Fibroblast of skin of left quadriceps (primary cell): ENCODE measurements at places on chromosomes 7 and 10.

DNA sequence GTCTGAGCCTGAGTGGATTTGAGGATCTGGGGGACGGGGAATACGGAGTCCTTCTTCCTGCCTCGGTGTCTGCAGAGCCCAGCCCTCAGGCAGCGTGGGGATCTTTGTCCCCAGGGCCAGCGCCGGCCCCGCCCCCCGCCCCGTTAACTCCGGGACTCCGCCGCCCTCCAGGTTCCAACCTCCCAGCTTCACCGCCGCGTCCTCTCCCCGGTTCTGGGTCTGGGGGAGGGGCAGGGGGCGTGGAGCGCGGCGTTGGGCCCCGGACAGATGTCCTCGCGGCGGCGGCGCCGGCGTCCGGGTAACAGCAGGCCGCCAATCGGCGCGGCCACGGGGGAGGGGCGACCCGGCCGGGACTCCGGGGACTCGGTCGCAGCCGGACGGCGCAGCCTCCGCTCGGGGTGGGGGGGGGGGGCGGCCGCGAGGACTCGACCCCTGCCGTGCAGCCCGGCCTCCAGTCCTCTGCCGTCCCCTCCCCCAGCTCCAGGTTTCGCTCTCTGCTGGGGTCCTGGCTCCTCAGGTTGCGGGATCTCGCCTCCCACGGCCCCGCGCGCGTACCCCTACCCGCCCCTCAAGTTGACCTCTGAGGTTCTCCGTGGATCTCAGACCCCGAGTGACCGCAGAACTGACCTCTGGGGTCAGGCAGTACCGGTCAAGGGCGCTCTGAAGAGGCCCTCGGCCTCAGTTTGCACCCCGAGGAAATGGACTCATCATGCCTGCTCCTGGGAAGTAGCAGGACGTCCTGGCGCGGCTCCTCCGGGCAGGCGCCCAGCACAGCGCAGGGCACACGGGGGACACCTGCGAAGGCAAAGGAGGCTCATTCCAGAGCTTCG is 2.3 kb upstream of the ELFN1 start:
- DNase-seq, result no peak

- DNase-seq, result no peak
Measured at GRCh38 chr10:102633287-102633686, 11.0 kb upstream of the TRIM8 start.

DNA sequence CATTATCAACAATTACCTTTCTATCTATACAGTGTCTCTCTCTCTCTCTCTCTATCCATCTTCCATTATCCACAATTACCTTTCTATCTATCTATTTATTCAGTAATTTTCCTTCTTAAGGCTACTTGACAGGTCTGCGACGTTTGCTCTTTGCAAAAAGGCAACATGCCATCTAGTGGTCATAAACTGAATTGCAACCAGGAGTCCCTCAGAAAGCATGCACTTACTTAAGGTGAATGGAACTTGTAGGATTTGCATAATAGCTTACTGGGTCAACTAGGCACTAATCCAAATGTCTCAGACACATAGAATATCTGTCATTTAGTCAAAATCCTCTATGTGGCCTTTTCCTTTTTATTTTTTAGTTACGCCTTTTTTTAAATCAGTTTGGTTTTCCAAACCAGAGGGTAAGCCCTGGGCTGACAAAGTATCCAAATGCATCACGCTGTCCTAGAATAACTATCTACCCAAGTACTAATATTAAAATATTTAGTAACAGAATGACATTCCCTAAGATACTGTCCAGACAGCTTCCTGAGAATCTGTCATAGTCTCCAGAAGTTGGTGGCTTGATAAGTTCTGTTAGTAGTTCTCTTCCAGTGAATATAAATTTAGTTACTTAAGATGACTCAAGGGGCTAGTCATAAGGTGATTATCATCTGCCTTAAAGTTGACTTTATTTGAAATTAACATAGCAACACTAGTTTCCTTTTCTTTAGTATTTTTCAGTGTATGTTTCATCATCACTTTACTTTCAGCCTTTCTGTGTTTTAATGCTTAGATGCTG is 208.3 kb downstream of the PPP1R3A start:
- DNase-seq, result peak; percentile 54

- no peak for DNase-seq
Measured at GRCh38 chr7:95989301-95989700, 216.9 kb downstream of the DYNC1I1 start.

DNA sequence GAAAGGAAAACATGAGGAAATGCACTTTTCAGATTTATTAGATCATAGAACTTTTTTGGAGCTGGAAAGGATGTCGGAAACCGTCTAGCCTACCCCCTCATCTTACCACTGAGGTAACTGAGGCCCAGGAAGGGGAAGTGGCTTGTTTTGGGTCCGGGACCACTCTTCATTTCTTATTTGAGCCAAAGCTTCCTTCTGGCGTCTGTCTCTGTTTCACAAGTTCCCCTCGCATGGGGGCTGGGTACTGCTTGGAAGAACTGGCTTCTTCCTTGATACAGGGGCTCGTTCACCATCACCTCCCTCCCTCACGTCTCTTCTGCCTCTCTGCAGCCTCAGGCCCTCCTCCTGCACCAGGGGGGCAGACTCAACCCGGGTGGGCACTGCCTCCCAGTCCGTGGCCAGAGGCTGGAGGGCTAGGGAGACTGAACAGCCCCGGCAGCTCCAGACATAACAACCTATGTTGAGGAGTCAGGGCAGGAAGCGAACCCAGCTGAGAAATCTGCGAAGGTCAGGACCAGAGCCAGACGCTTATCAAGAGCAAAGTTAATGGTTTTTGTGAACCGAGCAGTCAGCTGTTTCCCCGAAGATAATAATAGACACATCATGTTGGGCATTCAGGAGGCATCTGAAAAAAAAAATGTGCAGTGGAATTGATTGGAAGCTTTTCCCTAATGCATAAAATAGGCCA is 12.9 kb downstream of the HTRA1 start:
- DNase-seq, result no peak

- DNase-seq, result no peak
Measured at GRCh38 chr10:26544932-26545331, 106.8 kb downstream of the APBB1IP start.

GRCh38 chr10:110664483-110665420 is 20.6 kb downstream of the RBM20 start:
- DNase-seq, result peak; percentile 77

DNA sequence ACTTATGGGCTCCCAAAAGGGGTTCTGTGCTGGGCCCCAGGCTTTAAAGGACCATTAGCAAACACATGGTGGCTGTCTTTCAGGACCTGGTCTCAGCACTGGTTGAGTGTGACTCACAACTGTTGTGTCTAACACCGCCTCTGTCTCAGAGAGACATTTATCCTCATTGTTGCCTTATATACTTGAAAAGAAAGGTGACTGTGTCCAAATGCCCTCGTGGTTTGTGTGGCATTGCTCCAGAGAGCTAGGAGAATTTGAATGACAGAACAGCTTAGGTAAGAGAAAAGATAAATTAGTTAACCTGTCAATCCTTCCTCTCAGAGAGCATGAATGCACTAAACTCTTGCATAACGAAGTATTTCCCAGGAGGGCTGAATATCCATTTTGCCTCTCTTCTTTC is 14.5 kb upstream of the FAM13C start:
- DNase-seq, result no peak

DNA sequence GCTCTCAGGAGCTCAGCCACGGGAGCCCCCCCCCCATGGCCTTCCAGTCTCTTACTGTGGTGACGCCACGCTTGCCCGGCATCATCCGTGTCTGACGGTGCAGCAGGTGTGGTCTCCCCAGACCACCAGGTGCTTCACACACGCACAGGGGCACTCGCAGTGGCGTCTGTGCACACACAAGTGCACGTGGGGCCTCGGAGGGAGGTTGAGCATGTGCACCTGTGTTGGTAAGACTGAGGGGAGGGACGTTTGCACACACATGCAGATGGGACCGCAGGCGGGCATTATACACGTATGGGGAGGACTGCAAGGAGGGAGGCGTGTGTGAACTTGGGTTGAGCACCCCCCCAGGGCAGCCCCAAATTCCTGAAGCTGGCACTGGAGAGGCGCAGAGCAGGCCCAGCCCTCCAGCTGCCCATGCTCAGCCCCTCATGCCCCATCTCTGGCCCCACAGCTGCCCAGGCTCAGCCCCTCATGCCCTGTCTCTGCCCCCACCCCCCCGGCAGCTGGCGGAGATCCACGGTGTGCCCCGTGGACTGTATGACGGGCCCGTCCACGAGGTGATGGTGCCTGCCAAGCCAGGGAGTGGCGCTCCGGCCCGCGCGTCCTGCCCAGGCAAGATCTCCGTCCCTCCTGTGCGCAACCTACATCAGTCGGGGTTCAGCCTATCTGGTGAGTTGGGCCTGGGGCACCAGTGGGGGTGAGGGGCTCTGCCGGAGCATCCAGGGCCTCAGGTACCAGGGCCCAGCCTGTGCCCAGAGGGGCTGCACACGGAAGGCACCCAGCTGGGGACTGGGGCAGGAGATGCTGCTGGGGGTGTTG is 16.7 kb downstream of the DPYSL4 start:
- DNase-seq, result no peak

DNA sequence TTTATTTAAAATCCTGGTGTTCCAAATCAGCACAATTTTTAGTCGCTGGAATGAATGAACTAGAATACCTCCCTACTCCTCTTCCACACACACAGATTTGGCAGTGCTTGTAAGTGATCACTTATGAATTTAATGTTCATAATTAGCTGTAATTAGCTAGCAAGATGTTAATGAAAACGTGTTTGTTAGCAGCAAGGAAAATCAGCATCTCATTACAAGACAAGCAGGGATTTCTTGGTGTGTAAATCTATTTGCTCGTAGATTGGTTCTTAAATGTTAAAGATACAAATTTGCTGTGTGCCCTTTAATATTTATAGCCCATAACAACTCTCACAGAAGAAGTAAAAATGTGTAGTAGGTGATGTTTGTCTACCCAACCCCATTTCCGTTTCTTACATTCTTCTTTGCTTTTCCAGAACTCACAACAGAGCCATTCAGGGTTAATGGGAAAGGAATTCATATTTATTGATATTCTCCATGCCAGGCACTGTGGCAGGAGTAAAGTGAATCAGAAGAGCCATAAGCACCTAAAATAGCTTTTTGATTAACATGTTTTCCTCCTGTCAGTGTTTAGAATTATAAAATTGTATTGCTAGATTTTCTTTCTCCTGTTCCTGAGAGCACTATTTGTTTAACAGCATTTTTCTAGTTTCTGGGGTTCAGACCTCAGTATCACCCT is 49.6 kb downstream of the SEMA3C start:
- no peak for DNase-seq

DNA sequence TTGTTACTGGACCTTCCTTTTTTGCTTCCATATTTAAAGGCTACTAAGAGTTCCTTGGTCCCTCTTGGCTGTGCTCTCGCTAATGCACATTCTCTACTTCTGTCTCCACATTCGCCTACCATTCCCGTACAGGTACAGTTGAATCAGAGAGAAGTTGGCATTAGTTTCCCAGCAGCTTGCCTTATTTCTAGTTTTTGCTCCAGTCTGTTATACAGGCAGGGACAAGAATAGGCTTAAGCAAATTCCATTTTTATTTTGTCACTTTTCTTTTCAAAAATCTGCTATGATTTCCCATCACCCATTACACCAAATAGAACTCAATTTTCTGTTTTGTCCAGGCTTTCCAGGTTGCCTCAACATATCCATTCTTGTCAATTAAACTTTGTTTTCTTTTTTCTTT is 29.9 kb downstream of the DYNC1I1 start:
- no peak for DNase-seq

- no peak for DNase-seq
Measured at GRCh38 chr7:155193716-155194115, 104.0 kb upstream of the INSIG1 start.

DNA sequence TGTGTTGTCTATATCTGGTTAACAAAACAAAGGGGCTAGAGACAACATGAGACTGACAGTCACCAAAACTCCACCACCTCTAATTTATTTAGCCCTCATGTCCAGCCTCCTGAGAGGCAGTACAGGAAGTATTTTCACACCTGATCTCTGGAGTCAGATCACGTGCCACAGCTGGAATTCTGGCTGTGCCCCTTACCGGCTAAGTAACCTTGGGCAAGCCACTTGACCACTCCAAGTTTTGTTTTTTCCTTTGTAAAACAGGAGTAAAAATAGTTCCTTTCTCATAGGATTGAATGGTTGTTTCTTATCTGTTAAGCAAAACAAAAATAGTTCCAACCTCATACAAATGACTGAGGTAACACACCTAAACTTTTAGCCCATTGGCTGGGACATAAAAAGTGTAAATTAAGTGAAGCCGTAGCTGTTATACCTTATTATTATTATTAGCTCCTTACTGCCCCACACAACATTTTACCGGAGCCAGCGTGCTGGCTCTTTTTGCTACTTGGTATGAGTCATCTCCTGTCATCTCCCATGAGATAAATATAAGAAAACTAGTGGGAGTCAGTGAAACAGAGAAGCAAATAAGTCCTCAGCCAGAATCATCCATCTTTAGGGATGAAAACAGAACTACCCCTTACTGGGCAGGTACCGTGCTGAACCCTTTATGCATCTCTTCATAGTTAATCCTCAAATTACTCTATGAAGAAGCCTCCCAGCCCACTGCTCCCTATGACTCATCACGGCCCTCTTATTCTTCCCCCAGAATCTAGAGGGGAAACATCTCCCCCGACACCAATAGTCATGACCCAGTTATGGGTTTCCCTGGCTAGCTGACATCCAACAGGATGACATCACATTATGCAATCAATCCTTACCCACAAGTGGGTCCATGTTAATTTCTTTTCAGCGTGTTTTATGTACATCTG is 44.9 kb downstream of the PPP1R3C start:
- DNase-seq, result peak; percentile 80

DNA sequence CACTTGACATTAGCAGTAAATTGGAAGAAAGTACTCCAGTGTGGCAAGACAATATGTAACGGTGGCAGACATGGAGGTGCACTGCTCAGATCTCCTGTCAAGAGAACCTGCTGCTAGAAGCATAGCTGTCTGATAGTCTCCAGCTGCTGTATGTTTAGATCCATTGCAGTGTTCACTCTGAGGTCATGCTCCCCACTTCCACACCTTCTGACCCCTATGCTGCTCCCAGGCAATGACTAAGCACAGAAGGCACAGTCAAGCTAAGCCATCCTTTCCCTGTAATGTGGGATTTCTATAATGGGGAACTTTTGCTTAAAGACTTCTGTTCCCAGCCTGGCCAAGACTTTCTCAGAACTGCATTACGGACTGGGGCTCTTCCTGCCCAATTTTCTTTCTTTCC is 315.8 kb downstream of the HPSE2 start:
- no peak for DNase-seq

DNA sequence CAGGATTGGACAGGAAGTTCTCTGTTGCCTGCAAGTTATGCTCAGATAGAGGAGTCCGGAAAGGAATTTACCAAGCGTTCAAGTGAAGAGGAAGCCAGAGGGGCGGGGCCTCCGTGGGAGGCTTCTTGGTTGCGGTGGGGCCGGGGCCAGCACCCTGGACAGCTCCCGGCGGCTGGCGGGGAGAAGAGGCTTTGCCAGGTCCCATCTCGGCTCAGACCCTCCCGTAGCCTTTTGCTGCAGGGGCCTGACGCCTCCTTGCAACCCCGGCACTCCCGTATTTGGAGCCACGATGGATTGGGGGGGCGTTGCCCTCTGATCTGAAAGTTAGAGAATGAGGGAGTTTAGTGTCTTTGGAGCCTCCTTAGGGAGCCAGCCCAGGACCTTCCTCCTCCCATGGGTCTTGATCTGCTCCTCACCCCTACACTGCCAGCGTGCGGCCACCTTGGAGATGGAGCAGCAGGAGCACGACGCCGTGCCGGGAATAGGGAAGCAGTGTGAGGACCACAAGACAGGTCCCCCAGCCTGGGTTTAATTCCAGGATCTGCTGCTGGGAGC is 3.1 kb upstream of the SLC18A3 start:
- DNase-seq, result peak; percentile 20

GRCh38 chr10:103171278-103171677 is 21.8 kb downstream of the NT5C2 start:
- DNase-seq, result no peak

- no peak for DNase-seq
Measured at GRCh38 chr7:3670898-3671297, 369.8 kb downstream of the SDK1 start.
